Endothelial cell of umbilical vein (primary cell): ENCODE measurements at places on chromosomes 6 and 20. TPM values are rescaled to one million over a fixed set of nuclear protein-coding genes. Genes with fewer than 3 reads are reported as not detected.

The CENPB gene
- total RNA-seq: 82.2 and 90.3 TPM in 2 replicates

The MYBL2 gene
- 105 and 107 TPM in 2 replicates for total RNA-seq

The HRH3 gene
- total RNA-seq: not detected in 2 replicates

The SLC22A2 gene
- not detected in 2 replicates for total RNA-seq

The CD109 gene
- 86.2 and 107 TPM in 2 replicates for total RNA-seq

The FKBP1A gene
- 968 and 982 TPM in 2 replicates for total RNA-seq

The ESF1 gene
- total RNA-seq: 15.2 and 15.5 TPM in 2 replicates

The USP49 gene
- total RNA-seq: 4.1 and 4.5 TPM in 2 replicates

The CST7 gene
- not detected in 2 replicates for total RNA-seq

The COL11A2 gene
- 1.3 and 1.7 TPM in 2 replicates for total RNA-seq
